ENCODE measurements at places on chromosomes 6 and 20.

DNA sequence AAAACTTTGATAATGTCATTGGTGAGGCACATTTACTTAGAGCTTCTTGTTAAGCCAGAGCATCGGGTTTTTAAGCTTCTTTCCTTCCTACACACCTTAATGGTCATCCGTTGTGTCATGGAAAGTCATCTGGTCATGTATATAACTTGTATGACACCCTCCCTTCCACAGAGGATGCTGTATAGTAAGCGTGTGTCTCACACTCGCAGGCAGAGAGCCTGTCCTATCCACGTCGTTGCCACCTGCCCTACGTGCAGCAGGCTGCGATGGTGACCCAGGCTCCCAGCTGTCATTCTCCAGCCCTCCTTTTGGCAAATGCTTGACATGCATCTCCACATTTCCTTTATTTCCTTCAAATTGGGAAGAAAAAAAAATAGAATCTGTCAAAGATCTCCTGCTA is 85.6 kb downstream of the MYB start:
- DNase-seq = no peak

GRCh38 chr6:108492131-108492766 is 68.5 kb upstream of the FOXO3 start:
- DNase-seq = no peak

DNA sequence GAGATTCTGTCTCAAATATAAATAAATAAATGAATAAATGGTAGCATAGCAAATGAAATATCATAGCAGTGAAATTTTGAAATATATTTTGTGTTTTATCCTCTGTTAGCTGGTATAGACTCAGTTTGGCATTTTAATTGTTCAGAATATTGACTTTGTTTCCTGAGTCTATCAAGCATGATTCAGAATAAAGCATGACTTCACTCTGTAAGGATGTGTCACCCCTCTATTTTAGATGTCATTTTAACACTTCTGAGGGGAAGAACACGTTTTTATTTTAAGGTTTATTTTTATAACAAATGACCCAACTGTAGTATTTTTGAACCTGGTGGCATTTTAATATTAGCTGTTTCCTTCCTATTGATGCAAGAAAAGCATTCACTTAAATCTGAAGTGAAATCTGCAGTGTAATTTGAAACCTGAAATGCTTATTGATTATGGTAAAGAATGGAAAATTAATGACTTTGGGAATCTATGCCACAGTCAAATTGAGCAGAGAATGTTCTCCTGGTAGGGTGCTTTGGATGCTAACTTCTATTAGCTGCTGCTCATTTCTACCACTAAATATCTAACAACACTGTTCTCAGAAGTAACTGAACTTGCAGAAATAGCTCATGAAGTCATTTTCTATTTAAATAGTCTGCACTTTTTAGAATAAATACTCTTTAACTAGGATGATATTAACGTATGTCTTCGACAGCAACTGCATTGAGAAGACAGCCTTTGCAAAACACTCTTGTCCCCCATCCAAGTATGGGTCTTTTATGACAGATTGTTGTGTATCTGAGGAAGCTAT is 114.2 kb downstream of the SOX4 start:
- DNase-seq = no peak

- DNase-seq = no peak
Observed at GRCh38 chr6:151213352-151213751, 26.4 kb upstream of the AKAP12 start.

DNA sequence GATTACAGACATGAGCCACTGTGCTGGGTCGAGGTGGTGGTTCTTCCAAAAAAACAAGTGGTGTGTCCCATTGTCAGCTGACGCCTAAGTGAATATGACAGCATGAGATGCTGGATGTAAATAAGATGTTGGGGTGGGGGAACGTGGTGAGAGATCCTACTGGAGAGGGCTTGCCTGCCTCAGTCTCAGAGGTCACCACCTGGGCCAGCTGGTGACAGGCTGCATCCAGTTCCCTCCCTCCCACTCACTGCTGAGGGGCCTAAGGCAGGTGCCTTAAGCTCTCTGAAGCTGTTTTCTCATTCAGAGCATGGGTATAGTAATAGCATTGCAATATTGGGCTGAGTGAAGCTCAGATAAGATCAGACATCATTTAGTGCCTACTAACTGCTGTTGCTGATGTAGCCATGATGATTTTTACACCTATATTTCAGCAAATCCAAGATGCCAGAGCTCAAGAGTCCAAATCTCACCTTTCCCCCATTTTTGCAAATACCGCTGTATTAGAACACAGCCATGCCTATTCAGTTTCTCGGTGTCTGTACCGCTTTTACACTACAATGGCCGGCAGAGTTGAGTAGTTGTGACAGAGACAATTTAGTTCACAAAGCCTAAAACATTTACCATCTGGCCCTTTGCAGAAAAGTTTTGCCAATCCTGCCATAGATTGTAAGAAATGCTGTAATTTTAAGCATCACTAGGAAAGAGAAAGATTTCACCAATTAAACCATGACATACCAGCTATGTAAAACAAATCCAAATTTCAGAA is 171.3 kb downstream of the ANKRD60 start:
- DNase-seq = no peak

DNA sequence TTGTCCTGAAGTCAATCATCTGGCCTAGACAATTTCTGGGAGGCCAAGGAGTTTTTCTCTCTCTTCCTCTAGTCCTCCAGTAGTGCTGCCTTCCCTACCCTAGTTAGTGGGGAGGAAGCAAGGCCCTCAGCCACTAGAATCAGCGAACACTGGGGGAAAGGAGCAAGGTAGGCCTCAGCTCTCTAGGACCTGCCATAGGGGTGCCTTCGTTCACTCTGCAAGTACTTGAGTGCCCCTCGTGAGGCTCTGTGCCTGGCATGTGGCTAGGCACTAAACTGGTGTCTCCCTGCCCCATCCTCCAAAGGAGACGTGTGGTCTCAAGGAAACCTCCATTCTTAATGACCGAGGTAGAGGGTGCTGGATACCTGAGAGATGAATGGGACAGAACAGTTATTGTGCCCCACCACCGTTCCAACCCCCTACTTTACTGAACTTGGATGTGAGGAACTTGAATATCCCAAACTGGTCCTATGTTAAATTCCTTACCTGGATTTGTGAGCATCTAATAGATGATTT is 1.1 kb downstream of the DEF6 start:
- no peak for DNase-seq

DNA sequence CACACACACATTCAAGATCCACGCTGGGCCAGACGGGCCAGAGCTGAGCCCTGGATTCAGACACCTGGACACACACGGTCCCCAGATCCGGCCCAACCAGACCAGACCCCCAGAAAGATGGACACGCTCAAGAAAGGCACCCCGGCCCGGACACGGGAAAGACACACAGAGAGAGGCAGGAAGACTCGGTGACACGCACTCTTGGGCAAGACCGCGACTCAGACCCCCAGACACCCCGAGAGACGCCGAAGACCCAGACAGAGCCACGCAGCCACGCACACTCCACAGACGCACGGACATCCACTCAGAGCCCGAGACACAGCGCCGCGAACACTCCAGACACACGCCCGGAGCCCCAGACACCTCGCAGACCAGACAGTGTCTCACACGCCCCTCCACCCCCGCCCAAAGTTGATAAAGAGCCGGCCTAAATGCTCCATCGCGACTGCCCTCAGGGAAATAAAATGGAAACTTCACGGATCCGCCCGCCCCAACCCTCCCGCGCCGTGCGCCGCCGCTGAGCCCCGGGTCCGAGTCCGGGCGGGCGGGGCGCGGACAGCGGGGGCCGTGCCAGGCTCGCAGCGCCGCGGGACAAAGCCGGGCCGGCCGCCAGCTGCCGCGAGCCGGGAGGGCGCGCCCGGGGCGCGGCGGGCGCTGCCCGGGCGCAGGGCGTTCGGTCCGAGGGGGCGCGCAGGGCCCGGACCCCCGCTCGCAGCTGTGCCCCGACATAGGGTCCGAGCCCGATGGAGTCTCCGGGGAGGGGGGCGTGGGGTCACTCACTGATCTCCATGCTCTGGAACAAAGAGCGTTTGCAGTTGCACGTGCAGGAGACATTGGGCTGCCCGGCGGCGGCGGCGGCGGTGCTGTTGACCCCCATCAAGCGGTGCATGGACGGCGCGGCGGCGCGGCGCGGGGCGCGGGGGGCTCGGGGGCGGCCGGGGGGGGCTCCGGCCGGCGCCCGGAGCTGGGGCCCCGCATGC is 831 bp downstream of the PMEPA1 start:
- DNase-seq = peak; percentile 27

DNA sequence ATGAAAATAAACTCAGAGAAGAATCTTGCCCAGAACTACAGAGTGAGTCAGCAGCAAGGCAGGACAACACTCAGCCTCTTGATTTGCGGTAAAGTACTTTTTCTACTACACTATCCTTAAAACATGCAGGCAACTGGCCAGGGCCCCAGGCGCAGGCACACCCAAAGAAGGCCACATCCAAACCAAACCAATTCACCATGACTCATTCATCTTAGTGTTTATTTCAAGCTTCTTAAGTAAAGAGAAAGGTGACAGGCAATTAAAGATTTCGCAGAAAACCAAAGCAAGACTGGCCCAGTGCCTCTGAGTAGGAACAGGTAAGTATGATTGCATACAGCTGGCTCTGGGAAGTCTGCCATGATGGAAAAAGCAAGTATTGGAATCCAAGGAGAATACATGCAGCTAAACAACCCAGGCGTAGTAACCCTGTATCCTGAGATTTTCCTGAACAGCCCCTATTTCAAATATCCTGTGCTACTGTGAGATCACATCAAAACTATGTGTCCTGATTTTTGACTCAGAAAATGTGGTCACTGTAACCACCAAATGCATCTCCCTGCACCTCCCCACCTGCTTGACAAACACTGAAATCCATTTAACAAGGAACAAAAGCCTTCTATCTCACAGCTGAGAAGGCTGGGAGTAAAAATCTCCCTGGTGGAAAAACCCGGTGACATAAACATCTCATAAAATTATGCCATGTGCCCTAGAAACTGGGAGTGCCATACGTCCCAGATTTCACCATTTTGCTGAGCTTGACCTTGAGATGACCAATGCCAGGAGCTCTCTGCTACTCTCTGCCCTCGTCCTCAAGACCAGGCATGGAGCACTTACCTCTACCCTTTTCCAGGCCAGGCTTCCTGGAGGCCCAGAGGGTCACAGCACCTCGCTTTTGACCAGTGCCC is 12.4 kb downstream of the WFDC3 start:
- no peak for DNase-seq

DNA sequence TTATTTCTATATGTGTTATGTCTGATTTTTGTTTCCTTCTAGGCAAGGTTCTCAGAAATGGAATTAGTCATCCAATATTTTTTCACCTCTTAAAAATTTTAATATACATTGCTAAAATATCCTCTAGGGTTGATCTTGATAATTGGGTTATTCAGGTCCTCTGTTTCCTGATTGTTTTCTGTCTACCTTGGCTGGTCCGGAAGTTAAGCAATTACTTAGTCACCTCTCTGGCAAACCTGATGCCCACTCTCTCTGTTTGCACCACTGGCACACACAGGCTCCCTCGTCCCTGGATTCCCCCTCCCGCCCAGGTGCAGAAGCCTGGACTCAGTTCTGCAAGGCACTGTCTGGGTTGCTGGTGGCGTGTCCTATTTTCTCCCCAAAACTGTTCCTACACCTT is 27.7 kb downstream of the CST9L start:
- DNase-seq = no peak

Measured in activated CD8-positive, alpha-beta memory T cell treated with anti-CD3 and anti-CD28 coated beads for 1 hour (primary cell).